CD4-positive, alpha-beta T cell treated with Interleukin-2 at 100 ng/mL for 4 hours (primary cell): ENCODE measurements at places on chromosomes 13 and 19.

DNA sequence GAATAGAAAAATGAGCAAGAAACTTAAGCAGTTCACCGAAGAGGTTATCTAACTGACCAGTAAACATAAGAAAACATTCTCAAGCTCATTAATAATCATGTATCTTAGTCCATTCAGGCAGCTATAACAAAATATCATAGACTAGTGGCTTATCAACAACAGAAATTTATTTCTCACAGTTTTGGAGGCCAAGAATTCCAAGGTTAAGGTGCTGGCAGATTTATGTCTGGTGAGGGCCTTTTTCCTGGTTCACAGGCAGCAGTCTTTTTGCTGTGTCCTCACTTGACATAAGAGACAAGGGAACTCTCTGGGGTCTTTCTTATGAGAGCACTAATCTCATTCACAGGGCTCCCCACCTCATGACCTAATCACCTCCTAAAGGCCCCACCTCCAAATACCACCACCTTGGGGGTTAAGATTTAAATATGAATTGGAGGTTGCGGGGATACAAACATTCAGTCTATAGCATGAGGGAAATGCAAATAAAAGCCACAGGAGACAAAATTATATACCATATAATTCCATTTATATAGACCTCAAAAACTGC is 123.6 kb downstream of the ZAR1L start:
- no peak for DNase-seq

GRCh38 chr19:40633207-40633606 is 32.0 kb downstream of the LTBP4 start:
- DNase-seq = no peak

DNA sequence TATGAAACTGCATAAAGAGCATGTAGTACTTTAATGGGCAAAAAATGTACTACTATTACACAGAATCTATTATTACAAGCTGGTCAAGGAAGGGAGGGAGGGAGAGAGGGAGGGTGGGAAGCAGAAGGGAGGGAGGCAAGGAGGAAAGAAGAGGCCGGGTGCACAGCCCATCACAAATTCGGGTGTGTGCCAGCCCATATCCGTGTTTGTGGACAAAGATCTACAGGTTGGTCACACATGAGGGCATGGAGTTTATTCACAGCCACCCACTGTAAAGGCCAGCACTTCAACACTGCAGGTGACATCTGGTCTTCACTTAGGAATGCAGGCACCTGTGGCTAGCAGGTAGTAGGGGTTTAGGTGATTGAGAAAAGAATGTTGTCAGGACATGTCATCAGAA is 352.5 kb upstream of the NBEA start:
- DNase-seq = no peak

GRCh38 chr19:1512671-1513498 is at the start of gene ADAMTSL5:
Gene ADAMTSL5 (minus strand): TSS chr19:1513019. CDS start chr19:1510943, 2,076 bp downstream.
- peak; percentile 50 for DNase-seq

- DNase-seq = no peak
Observed at GRCh38 chr19:33152176-33152575, 20.3 kb downstream of the WDR88 start.

DNA sequence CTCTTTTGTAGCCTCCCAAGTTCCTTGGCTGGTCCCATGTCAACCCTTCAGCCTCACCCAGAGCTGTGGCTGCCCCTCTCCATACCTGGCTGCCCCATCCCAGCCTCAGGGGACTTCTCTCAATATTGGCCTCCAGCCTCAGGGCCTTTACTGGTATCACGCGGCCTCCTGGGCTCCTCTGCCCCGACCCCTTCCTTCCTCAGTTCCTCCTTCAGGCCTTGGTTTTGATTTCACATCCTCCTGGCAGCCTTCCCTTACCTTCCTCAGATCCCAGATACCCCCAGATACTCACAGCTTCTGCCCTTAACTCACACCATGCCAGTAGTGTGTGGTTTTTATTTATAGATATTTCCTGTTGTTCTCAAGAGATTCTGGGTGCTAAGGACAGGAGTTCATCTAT is 12.8 kb upstream of the SCN1B start:
- DNase-seq = no peak

- no peak for DNase-seq
Observed at GRCh38 chr19:33040994-33041827, 23.5 kb downstream of the RHPN2 start.

GRCh38 chr13:113452942-113453901 is at the start of gene ADPRHL1:
Gene ADPRHL1 (minus strand): TSS chr13:113453488. CDS start chr13:113453437, 51 bp downstream.
- DNase-seq = no peak

DNA sequence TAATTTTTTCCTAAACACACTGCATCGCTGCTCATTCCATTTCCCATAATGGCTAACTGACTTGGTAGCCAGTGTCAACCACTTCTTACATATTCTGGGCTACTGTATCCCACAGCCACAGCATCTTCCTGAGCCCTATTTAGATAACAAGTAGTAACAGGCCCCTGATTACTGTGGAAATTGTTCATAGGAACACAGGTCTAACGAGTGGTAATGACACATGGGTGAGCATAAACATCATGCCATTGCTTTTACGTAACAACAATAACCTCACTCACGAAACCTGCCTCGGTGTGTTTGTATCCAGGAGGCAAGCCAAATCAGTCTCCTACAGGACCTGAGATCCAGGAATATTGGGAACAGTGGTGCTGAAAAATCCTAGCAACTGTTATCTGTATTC is 438.6 kb downstream of the KLF5 start:
- DNase-seq = no peak

GRCh38 chr19:45463241-45463640 is 4.6 kb upstream of the FOSB start:
- no peak for DNase-seq

- no peak for DNase-seq
Observed at GRCh38 chr13:37379841-37380240, 218.7 kb downstream of the POSTN start.

- DNase-seq = no peak
Observed at GRCh38 chr13:113997845-113998751, 24.2 kb upstream of the C13orf46 start.
